ENCODE measurements at places on chromosomes 16 and 17.

- DNase-seq, result no peak
These were observed 20.1 kb downstream of the SNX29 start for GRCh38 chr16:11996433-11997330.

GRCh38 chr16:2979669-2980226 is 498 bp downstream of the PKMYT1 start:
- no peak for DNase-seq

DNA sequence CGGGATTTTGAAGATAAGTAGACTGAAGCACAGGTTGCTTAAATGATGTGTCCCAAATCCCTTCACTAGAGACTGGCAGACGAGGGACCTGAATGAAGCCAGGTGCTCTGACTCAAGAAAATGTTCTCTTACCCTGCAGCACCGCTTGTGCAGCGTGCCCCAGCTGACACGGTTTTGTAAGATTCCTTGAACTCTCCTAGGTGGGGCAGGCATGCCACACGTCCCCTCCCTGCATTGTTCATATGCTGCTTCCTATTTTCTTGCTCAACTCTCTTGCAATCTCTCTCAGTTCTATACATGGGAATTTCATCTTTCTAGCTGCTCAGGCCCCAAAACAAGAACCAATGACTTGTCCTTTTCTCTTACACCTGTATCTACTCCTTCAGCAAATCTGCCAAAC is 22.1 kb upstream of the HNF1B start:
- no peak for DNase-seq

GRCh38 chr17:50162466-50163254 is 3.1 kb upstream of the SGCA start:
- no peak for DNase-seq

DNA sequence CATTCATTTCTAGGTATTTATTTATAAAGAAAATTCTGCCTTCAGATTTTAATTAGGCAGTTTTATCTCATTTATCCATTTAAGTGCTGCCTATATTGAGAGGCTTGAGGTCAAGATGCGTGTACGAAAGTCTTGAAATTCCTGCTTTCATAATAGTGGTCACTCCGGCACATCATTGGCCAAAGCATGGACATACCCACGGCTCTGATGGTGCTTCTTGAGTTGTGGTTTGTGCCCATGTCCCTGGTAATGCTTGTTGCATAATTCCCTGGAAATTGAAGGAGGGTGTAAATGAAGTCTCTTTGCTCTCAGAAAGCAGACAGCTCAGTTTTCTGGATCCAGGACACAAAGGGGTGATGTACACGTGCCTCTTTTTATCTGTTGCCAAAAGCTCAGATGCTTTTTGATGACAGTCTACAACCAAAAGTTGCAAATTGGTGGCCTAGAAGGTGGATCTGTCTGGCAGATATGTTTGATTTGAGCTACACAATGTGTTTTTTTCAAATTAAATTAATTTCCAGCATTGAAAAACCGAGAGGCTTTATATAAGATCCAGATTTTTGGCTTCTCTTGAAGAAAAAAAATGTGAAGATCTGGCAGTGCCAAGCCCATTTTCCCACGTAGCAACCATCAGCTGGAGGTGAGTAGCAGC is 94.4 kb downstream of the SHISA9 start:
- DNase-seq, result no peak

GRCh38 chr17:55063885-55064874 is 95.6 kb downstream of the STXBP4 start:
- no peak for DNase-seq

DNA sequence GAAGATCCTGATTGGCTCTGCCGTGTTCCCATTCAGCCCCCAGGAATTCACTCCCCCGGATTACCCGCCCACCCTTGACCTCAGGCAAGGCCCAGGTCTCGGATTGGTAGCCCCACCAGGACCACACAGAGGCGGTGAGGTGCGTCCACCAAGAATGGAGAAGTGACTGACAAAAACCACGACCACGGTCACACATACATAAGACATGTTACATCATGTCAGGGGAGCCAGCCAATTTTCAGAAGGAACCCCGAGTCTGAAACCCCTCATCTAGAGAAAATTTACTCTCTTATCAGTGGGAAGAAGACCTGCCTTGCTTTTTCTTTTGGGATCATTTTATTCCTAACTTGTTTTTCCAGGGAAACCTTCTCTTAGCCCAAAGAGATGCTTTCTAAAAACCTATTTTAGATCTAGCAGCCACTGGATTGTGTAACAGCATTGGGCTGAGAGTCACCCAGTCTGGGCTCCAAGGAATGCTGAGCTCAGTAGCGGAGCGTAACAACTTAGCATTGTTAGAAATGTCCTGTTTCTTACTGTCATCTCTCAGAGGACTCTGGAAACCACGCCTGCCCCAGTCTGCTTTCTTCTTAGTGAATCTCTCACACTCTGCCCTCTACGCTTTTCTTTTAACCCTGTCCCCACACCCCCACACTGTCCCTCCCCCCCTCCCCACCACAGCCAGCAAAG is 164.1 kb downstream of the CMIP start:
- no peak for DNase-seq

DNA sequence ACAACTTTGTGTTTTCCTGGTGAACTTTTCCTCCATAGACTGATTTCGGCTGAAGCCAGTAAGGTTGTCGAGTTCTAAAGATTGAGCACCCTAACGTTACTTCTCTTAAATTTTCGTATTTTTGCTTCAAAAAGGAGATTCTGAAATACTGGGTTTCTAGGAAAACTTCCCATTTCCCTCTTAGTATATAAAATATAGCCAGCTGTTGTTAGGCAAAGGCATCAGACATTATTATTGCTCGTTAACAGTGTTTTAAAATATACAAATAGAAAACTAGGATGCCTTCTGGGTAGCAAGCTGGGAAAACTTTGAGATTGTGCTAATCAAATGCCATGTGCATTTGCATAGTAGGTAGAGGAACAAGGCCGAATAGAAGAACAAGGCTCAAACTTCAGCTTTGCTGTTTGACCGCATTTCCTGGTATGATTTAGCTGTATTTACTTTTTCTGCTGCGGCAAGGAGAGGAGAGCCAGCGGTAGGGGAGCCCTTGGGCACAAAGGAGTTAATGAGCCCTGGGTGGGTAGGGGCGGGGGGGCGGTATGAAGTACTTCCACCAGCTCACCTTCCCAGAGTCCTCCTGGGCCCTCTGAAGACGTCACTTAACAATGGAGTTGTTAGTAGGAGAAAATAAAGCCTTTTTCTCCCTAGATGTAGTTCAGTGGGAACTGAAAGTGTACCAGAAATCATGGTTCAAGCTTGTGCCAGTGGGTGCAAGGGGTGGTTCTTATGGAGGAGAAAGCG is 151.9 kb downstream of the MSI2 start:
- no peak for DNase-seq
